Right atrium auricular region (tissue), 2 donors: ENCODE measurements at places on chromosomes 2 and 18. TPM values are rescaled to one million over a fixed set of nuclear protein-coding genes. Genes with fewer than 3 reads are reported as not detected.

The CCDC85A gene
- total RNA-seq, result 5.0 TPM

The GPR45 gene
- not detected for total RNA-seq

- no peaks in the 10 kb centered on the region for H3K4me1 ChIP-seq
- no peak for DNase-seq
- no peaks in the 10 kb centered on the region for H3K27me3 ChIP-seq
Measured at GRCh38 chr2:233093721-233094120, 33.6 kb downstream of the INPP5D start.

DNA sequence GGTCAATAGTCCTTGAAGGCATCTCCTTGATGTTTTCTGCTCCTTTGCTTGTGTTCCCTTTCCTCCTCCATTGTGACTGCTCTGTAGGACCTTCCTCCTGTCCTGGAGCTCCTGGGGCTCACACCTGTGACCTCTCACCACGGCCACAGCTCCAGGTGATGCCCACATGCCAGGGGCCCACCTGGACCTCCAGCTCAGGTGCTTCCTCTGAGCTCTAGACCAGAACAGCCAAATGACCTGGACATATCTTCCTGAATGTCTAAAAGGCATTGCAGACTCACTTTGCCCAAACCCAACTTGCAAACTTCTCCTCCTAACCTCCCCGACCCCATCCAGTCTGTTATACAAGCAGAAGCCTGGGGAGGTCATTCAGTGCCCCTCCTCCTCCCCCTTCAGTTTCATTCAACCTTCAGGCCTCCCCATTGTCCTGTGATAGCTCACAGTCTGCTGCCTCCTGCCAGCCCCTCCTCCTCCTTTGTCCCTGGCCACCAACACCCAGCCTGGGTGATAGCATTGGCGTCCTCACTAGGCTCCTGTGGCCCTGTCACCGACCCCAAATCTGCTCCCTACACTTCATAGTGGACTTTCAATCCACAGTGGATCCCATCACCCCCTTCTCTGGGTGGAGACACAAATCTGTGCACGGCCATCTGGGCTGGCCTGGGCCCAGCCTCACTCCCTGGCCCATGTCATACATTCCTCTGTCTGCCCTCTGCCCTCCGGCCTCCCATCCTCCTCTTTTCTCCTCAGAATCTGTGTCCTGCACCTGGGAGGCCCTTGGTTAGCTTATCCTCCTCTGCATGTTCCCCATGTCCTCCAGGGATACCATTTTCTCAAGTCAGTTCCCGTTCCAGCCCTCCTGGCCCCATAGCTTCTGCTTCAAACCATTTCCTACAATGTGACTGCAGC, 310.4 kb upstream of the HDAC4 start:
- no peak for DNase-seq
- H3K36me3 ChIP-seq, result no peaks in the 10 kb centered on the region
- peaks cover 3% of the 10 kb centered on the region for H3K4me1 ChIP-seq
- H3K27ac ChIP-seq, result no peak overlapping the region
- H3K27me3 ChIP-seq, result no peaks in the 10 kb centered on the region
- no peak overlapping the region for H3K4me3 ChIP-seq

The HOXD3 gene
- total RNA-seq, result not detected
